ENCODE measurements at places on chromosomes 12 and 14.

DNA sequence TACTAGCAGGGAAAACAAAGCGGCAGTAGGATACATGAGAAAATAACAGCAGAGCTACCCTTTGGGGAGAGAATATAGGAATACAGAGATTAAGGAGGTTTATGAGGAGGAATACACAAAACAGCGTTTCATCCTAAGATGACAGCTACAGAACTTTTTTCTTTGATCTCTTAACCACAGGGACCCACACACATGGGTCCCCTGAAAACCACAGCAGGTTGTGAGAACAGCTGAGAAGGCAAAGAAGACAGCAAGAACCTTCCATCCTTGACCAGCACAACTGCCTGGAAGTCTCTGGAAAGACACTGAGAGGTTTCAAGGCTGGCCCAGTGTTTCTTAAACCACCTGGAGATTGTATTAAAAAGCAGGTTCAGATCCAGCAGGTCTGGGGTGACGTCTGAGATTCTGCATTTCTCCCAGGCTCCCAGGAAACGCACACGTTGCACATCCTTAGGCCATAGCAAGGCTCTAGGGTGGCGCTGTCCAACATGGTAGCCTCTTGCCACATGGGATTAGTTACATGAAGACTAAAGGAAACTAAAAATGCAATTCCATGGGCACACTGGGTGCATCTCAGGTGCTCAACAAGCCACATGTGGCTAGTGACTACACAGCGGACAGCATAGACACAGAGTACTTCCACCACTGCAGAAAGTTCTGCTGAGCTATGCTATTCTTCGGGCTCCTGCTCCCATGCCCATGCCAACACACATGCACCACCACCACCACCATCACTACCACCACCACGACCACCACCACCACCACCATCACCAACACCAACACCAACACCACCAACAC is 92.3 kb downstream of the FOXN3 start:
- DNase-seq, result no peak

DNA sequence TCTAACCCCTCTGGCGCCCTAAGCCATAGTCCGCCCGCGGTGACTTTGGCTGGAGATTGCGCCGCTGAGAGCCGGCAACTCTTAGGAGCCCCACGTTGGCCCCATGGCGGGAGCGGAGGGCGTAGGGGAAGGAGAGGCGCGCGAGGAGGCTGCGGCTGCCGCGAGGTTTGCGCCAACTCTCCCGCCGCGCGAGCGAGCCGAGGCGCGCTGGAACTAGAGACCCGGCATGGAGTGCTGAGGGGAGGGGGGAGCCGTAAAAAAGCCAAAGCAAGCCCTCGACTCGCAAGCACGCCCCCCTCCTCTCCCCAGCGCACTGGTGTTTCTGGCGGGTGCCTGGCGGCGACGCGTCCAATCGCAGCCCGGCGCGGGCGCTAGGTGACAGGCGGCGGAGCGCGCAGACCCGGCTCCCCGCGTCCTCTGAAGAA is at the start of gene SYT10:
Gene SYT10 (minus strand): TSS at position 233 of the 425 bp plus-strand sequence. CDS start 297 bp downstream, outside the sequence.
- DNase-seq, result peak; percentile 28

GRCh38 chr12:30908722-30909348 is 17.7 kb upstream of the TSPAN11 start:
- DNase-seq, result no peak

DNA sequence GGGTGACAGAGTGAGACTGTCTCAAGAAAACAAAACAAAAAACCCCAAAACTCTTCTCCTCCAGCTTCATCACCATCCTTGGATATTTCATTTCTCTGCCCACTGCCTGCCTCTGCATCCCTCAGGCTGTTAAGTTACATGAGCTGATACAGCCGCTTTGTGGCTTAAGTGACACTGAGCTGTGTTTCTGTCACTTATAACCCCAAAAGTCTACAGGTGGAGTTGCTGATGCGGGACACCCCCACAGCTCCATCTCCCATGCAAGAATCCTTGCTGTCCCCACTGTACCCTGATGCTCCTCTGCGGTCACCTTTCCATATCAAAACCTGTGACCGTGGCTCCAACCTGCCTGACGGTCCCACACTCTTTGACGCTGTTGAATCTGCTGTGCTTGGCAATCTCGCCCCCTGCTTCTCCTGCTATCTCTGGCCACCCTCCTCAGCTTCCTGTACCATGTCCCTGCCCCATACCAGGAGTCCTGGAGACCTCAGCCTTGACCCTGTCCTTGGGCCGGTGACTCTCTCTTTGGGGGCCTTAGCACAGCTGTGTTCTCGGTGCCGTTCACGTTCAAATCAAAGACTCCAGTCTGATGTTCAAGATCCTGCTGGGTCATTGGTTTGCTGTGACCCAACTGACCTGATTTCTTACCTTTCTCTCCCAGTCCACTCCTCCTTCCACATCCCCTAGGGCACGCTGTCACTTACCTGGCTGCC is 20.3 kb downstream of the HVCN1 start:
- no peak for DNase-seq

DNA sequence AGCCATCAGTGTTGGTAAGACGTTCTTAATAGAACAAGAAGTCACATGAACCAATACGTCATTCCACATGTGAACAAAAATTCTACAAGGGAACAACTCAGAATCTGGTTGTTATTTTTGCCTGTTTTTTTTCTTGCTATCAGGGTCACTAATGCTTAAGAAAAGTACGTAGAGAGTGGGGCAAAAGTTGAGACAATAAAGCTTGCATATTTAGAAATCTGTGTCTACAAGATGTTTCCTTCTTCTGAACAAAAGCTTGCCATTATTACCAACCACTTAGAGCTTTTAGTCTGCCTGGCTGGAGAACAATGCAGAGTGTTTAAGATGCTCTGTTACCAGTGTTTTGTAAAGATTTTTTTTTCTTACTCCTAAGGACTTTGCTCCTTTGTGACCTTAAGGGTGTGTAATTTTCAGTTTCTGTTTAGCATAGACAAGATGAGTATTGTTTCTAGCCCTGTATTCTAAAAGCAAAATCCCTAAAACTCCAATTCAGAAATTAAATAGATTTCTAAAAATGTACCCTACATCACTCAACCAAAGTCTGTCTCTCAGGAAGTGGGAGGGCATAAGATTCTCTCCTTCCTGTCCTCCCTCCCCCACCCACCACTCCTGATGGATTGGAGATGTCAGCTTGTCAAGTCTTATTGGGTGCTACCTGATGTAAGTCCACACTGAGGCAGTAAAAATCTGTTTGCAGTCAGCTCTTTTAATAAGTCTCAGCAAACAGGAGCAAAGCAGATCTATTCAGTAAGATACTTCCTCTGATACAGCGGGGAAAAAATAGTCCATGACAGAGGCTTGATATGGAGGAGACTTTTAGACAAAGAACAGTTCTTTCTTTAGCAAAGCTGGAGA is 267.6 kb downstream of the GRIN2B start:
- no peak for DNase-seq

DNA sequence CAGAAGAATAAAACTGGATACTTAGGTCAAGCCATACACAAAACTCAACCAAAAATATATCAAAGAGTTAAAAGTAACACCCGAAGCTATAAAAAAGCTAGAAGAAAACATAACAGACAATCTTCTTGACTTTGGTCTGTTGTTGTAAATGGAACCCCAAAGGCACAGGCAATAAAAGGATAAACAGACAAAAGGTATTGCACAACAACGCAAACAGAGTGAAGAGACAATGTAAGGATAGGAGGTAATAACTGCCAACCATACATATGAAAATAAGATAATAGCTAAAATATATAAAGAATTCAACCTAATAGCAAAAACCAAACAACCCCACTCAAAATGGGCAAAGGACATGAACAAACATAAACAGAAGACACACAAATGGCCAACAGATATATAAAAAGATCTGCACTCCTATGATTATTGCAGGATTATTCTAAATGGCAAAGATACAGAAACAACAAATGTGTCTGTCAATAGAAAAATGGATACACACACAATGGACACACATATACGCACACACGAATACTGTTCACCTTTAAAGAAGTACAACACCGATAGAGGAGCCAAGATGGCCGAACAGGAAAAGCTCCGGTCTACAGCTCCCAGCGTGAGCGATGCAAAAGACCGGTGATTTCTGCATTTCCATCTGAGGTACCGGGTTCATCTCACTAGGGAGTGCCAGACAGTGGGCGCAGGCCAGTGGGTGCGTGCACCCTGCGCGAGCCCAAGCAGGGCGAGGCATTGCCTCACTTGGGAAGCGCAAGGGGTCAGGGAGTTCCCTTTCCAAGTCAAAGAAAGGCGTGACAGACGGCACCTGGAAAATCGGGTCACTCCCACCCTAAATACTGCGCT is 1137.1 kb downstream of the FSCB start:
- no peak for DNase-seq

GRCh38 chr12:84641940-84642545 is 270.6 kb downstream of the SLC6A15 start:
- no peak for DNase-seq

- DNase-seq, result no peak
Observed at GRCh38 chr12:55706568-55707218, 1.0 kb downstream of the ITGA7 start.

- DNase-seq, result no peak
Observed at GRCh38 chr14:99603471-99604277, at the start of gene CCDC85C. TSS of gene CCDC85C (minus strand) at chr14:99604207. CDS start at chr14:99603959, 248 bp downstream.
